ENCODE measurements at places on chromosomes 5 and 9. TPM values are rescaled to one million over a fixed set of nuclear protein-coding genes. Genes with fewer than 3 reads are reported as not detected.

DNA sequence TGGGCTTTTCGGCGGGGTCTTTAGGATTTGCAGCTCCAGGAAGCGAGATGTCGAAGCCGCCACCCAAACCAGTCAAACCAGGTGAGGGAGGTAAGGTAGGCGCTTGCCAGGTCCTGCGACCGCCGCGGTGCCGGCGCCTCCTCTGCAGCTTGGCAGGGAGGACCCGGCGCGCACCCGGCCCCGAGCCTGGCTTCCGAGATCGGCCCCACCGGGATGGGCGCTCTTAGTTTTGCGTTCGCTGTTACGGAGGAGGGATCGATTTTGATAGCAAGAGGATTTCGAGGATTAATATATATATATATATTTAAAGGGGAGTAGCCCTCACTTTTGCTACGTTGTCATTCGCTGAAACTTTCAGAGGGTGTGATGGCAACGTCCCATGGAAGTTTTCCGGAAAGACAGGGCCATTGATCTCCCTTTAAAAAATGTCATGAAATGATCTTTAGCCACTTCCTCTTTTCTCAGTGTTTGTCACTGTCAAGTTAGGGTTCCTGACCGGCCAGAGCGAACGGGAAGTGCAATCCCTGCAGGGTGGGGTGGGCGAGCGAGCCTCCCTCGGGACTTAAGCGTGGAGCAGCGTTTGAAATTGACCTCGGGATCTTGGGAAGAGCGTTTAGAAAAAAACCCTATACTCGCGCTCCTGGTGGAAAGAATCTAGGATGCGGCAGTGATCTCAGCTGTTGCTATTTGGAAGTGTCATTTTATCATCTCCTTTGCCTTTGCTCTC lies 495 bp downstream of the OSTF1 start:
- peak; percentile 11 for DNase-seq

LRRC14B gene
- total RNA-seq: not detected

DNA sequence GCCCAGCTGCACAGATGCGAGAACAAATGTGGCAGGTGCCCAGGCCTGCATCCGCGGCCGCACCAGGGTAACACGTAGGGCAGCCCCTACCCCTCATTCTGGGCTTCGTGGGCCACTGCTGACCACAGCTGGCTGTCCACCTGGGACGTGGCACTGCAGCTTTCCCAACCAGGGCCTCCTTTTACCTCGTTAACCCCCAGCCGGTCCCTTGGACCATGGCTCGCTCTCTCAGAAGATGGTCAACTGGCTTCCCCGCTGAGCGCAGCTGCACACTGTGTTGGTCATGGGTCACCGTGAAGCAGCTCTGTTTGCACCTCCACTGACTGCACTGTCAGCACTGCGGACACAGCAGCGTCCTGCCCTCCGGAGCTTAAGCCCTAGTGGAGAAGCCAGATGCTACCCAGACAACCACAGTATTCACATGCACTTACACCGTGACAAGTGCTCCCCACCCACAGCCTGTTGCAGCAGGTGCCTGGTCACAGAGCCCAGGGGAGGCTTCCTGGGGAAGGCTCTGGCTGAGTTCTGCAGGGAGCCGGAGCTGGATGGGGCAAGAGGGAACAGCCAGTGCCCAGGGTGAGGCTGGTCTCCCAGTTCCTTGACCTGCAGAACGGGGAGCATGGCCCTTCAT lies 10.5 kb upstream of the PLEKHG4B start:
- no peak for DNase-seq

DNA sequence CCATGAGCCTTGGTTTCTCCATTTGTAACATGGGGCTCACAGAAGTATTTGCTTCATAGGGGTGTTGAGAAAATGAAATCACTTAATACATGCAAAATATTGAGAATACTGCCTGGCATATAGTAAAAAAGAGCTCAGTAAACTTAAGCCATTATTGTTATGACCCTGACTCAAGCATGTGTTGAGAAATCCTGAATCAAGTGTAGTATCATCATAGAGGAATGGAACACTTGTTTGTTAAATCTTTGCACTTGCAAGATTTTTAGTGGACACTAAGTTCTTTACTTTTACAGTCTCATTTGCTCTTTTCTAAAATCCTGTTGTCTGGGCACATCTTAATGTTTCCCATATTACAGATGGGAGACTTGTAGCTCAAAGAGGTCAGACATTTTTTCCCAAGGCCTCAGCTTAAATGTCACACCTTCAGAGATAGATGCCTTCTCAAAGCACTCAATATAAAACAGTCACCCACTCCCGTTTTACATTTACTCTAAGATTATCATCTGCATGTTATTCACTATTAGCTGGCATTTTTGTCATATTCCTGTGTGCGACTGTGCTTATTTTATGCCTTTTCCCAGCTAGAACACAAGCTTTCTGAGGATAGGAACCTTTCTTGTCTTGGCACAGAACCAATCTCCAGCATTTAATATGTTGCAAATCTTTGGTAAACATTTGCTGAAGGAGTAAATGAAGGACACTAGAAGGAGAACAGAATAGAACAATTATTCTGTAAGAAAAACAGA lies 250.0 kb upstream of the TNC start:
- no peak for DNase-seq

DNA sequence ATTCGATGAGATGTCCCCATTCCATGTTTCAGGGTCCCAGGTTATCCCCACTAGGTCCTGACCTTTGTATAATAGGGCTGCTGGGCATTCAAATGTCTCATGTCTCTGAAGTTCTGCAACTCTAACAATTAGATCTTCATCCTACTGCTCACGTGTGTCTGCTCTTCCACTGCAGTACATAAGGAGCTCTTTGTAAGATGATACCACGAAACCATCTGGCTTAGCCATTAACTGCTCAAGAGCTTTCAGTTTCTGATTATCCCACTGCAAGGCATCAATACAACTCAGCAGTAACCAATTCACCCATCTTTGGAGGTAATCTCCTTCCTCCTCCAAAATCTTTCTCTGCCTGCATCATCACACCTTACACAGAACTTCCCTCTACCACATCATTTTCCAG lies 49.9 kb upstream of the PPP2CA start:
- DNase-seq: no peak

DNA sequence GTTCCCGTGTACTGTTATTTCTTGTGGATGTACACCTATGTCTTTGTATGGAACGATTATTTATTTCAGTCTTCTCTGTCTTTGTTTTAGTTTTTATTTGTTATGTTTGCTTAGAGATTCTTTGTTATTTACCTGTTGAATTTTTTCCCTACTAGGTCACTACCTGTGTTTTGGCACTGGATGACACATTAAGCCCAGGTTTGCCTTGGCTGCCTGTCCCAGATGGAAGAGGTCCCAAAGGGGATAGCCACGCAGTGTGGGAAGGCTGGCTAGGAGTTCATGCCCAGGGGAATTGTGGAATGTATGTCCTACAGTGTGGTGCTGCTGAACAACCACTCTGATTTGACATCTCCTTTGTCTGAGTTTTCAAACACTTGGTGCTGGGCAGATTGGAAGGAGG lies 15.6 kb upstream of the SLC36A2 start:
- DNase-seq: no peak

DNA sequence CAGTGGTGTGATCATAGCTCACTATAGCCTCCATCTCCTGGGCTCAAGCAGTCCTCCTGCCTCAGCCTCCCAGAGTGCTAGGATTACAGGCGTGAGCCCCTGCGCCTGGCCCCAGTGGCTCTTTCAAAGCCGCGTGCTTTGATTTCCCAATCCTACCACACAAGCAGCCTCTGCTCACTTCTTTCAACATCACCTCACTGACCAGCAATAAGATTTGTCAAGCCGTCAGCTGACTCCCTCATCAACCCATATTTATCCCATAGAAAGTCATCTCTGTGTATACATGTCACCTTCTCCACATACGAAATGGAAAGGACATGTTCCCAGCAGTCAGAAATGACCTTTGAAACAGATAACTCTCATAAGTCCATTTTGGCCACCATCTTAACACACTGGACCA lies 26.0 kb downstream of the SLC31A2 start:
- no peak for DNase-seq

- DNase-seq: no peak
Measured at GRCh38 chr9:4962085-4962484, 23.0 kb upstream of the JAK2 start.

DNA sequence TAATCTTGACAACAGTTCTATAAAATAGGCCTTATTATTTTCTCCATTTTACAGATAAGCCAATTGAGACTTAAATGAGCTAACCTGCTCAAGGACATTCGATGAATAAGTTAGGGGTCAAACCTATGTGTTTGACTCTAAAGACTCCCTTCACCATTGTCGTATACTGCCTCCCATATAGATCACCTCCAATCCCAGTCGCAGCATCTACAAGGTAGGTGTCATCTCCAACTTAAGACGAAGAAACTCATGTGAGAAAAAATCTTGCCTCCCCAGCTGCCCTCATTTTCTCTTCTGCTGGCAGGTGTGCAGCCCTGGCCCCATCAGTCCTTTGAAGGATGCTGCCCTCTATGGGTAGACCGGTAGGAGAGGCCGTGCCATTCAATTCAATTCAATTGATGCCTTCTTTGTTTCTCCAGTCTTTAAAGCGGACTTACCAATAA lies 75.2 kb upstream of the SMARCA2 start:
- peak; percentile 11 for DNase-seq

GRCh38 chr5:52682492-52682891 lies 105.2 kb upstream of the ITGA1 start:
- no peak for DNase-seq

PLCXD3 gene
- 0.02 TPM for total RNA-seq

- peak; percentile 46 for DNase-seq
Measured at GRCh38 chr9:123339666-123340510, 16.1 kb upstream of the CRB2 start.
